ENCODE measurements at places on chromosomes 7 and 10.
A peak's percentile ranks its signal among the peaks of the same experiment; 100 is the strongest.

GRCh38 chr10:10053051-10053450, 964.6 kb upstream of the CELF2 start:
- ATAC-seq: no peak

GRCh38 chr7:158308001-158308400, 279.6 kb downstream of the PTPRN2 start:
- no peak for ATAC-seq

DNA sequence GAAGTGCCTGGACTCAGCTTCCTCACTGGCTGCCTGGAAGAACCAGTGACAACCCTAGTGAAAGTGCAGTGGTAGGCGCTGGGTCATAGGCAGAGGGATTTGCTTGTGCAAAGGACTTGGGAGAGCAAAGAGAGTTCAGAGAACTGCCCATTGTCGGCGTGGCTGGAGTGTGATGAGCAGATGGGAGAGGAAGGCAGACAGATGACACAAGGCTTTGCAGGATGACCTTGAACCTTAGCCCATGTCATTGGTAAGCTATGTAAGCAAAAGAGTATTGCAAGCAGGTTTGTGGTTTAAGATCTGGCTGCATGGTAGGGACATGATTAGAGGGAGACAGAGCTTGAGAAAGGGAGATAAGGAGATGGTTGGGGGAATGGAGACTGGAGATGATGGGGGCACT, 35.3 kb upstream of the NOBOX start:
- ATAC-seq: no peak

DNA sequence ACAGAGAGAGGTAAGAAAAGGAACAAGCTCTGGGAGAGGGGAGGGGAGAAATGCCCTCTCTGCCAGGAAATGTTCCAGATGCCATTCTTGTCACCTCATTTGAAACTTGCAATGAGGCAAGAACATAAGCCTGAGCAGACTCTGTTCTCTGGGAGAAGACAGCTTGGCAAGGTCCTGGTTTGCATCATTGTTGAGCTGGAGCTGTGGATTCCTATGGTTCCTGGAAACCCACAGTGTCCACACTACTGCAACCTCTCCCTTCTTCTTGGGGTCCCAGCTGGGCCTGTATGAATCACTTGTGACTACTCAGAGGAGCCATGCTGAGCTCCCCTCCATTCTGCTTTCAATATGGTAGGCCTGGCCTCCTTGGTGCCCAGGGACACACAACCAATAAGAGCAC, 60.8 kb upstream of the HECTD2 start:
- no peak for ATAC-seq

- ATAC-seq: no peak
Measured at GRCh38 chr10:51960494-51960895, 261.1 kb upstream of the CSTF2T start.

DNA sequence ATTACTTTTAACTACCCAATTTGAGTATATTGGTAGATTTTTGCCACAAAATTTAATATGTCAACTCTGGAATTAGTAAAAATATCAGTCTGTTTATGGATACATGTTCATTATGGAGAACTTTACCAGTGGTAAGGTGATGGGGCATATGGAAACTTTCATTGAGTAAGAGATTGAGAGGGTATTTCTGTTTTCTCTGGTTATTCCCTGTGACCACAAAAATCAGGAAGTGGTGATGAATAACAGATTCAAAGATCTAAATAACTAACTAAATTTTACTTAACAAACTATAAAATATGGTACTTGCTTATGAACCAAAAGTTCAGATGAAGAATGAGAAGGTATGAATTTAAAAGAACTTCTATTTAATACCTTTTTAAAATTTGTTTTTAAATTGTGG, 22.1 kb upstream of the STEAP4 start:
- no peak for ATAC-seq

DNA sequence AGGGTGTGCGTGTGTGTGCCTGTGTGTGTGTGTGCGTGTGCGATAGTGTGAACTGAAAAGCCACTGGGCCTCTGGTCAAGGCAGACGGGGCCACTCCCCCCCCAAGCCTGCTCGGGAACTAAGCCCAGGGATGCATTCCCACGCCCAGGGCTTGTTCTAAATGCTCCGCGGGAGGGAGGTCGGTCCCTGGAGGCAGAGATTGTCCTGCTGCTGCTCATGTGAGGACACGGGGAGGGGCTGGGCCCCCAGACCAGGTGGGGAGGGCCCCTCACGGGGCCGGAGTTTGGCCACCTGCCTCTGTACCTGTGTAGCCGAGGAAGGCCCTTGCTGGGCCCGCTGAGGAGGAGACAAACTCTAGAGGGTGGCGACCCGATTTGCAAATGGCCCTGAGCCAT, 93.9 kb downstream of the PDGFA start:
- no peak for ATAC-seq

- ATAC-seq: no peak
Measured at GRCh38 chr7:2659556-2660358, 28.0 kb downstream of the TTYH3 start.

DNA sequence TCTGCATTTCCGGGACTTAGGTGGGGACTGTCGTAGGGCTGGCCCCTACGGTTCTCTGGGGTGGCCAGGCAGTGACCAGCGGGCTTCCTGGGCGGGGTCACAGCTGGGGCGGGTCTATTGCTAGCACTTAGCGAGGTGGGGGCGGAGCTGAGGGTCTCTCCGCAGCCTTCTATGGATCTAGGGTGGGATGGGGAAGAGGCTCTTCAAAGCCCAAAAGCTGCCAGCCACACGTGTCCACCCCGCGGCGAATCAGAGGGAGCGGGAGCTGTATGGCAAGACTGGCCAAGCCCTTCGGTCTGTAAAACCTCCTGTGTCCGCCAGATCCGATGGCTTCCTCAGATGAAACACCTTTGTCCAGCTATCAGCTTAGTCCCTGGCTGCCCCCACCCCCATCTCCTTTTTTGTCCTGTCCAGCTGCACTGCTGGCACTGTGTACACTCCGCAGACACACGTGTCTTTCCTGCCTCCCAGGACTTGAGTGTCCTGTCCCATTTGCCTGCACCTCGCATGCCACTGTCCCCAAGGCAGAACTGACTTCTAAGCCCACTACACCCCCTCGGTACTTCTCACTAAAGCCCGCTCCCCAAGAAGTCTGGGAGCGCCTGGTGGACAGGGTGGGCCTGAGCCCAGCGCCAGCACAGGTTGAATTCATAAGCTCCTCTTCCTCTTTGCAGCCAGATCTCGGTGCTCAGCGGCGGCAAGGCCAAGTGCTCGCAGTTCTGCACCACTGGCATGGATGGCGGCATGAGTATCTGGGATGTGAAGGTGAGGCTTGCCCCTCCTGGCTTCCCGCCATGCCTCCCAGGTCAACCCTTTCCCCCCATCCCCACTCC, 14.8 kb downstream of the PDAP1 start:
- peak; percentile 2 for ATAC-seq

- no peak for ATAC-seq
Measured at GRCh38 chr7:37770838-37771237, 77.6 kb upstream of the NME8 start.

DNA sequence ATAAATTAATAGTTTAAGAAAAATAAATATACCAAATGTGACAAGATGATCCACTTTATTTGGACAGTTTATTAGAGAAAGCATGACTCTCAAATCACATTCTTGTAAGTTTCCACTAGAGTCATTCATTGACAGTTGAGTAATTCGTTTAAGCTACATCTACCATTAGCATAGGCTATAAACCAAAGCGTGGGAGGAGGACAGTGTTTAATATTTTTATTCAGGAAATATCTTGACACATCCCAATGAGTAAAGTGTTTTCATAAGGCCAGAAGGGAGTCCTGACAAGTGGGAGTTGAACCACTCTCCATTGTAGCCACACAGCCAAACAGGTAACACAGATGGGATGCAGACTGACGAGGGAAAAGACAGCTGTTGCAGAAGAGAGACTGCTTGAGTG, 386.5 kb upstream of the SEMA3D start:
- ATAC-seq: no peak

- ATAC-seq: no peak
Measured at GRCh38 chr10:125886914-125887512, 5.9 kb upstream of the DHX32 start.

- no peak for ATAC-seq
Measured at GRCh38 chr7:73920406-73921134, 59.6 kb downstream of the TMEM270 start.

GRCh38 chr10:110774069-110775019, 97.4 kb upstream of the PDCD4 start:
- ATAC-seq: peak; percentile 93

- no peak for ATAC-seq
Measured at GRCh38 chr7:44280993-44281721, 44.2 kb downstream of the CAMK2B start.

DNA sequence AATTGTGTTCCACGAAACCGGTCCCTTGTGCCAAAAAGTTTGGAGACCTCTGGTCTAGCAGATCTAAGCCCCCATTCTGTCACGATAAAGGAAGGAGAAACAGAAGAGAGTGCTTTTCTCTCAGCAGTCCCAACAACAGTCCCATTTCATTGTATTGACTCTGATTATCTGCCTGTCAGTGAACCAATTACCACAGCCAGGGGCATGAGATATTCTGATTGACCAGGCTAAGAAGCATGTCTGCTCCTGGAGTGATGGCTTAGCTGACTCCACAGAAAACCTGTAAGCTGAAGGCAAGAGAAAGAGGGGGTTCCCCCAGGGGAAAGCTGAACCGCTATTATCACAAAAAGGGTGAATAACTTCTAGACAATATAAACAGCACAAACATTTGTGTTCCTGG, 765.4 kb downstream of the SORCS1 start:
- no peak for ATAC-seq

DNA sequence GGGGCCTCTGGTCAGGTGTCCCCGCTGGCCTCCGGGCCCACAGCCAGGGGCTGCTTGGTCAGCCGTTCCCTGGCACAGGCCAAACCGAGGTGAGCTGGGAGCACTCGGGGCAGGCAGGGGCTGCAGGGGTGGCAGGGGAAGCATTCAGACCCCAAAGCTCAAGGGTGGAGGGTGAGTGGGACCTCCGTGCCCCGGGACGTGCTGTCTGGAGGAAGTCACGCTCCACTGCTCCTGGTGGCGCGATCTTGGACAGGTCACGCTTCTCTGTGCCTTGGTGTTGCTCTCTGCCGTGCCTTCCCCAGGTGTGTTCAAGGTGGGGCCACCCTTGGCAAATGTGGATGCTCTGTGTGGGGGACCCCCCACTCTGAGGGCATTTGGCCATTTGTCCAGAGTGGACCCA, 24.6 kb upstream of the ELFN1 start:
- no peak for ATAC-seq

DNA sequence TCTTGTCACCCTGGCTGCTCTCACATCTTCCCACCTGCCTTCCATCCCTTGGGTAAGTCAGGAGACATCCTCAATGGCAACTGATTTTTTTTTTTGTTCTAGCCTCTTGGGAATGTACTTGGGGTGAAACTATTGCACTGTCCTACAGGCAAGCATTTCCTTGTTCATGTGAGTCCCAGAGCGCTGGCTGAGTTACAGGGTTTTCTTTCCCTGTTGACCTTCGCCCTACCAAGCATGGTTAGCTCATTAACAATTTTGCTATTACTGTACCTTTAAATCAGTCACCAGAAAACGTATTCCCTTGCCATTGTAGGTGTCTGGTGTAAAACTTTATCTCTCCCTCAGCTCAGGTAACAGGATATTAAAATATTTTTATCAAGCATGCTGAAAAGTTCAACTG, 98.9 kb downstream of the PRLHR start:
- ATAC-seq: no peak

DNA sequence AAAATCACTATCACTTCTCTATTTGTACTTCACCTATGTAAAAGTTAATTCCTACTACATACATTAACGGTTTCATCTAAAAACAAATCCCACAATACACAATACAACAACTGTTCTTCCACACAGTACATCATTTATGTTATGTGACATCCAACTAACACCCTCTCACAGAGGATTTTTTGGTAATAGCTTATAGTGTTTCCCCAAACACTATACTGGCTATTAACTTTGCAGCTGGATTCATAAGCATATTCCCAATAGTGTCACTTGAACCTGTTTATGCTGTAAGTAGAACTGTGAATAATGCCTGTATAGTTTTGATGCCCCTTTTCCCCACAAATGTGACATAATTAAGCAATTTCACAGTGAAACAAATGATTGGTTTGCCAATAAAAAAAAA, 49.9 kb downstream of the POT1 start:
- ATAC-seq: no peak

GRCh38 chr10:31399171-31399570, 80.2 kb downstream of the ZEB1 start:
- no peak for ATAC-seq

GRCh38 chr7:40544871-40545303, 410.1 kb downstream of the SUGCT start:
- ATAC-seq: no peak

DNA sequence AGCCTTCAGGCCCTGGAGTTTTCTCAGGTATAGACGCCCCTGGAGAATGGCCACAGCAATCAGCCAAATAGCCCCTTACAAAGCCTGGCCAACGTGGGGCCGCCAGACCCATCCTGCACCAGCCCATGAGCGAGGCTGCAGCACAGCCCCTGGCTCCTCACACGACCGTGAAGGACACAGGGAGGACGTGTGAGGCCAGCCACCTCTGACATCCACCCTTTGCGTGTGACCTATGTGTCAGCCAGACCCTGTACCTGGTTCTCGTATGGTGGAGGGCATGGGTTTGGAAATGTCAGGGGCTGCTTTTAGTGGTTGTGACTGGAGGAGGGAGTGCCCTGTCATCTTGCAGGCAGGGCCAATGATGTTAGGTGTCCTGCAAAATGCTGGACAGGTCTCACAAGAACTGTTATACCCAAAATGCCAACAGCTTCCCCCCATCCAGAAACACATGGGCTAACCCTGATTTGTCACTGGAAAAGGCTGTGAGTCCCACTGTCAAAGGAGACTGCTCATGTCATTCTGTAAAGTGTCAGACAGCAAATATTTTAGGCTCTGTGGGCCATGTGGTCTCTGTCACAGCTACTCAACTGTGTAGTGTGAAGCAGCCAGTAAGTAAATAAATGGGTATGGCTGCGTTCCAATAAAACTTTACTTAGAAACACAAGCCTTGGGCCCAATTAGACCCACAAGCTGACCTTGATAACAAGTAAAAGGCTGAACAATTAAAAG, 30.0 kb downstream of the NOD1 start:
- no peak for ATAC-seq

GRCh38 chr7:880450-880849, 4.1 kb downstream of the GET4 start:
- ATAC-seq: no peak

DNA sequence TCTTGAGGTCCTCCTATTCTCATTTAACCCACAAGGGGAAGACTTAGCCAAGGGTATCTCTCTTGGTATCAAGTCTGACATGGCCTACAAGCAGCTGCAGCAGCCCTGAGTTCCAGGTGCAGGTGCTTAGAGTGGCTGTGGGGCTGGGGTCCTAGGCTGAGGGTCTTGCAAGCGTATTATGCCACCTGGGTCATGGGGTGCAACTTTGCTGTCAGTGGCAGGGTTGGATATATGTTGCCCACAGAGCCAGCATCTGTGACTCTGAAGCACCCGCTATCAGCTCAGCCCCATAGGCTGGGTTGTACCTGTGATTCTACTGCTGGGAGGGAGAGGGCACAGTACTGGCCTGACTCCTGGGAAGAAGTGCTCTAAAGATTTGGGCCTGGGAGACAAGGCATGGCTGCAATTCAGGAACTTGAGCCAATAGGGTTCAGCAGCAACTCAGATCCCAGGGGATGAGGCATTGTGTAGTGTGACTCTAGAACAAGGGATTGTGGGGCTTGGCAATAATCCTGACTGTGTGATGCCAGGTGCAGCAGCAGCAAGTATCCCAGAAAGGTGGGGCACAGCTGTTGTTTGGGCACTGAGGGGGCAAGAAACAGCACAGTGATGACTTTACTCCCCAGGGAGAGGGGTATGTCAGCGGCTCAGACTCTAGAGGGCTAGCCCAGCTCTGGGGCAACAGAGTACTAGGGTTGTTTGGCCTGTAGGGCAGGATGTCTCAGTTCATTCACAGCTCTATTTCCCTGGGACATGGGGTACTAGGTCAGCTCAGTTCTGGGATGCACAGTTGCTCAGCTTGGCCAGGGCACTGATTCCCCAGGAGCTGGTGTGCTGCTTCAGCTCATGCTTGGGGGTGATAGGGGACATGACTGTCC, 41.4 kb downstream of the NEURL1 start:
- no peak for ATAC-seq
